CD4-positive, alpha-beta memory T cell (primary cell): ENCODE measurements at places on chromosomes 13 and 19.

DNA sequence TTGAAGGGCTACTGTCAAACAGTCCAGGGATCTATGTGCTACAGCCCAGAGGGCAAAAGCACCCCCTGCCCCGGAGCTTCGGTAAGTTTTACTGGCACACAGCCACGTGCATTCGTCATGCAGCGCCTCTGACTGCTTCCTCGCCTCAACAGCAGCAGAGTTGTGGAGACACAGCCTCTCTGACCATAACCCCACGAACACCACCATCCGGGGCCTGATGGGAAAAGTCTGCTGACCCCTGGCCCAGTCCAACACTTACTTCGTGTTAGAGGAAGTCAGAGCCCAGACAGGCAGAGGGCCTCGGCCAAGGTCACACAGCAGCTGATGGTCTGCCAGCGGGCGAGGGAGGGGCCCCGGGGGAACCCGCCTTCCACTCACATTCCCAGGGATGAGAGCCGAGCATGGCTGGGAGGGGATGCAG lies 5.1 kb downstream of the CBARP start:
- no peak for DNase-seq

GRCh38 chr13:21124852-21125251 lies 51.5 kb downstream of the SKA3 start:
- DNase-seq = no peak

DNA sequence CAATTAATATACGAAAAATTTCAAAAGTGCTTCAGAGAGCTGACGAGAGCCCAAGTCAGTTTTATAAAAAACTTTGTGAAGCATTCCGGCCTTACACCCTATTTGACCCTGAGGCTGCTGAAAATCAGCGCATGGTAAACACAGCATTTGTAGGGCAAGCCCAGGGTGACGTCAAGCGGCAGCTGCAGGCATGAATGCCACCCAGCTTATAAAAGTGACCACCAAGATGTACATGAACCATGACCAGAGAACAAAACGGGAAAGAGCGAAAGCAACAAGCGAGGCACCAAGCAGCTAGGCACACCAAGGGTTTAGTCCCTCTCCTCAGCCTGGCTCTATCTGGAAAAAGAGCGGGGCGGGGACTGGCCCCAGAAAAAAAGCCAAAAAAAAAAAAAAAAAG lies 6.0 kb downstream of the SIGLEC11 start:
- no peak for DNase-seq

GRCh38 chr19:993361-993830 lies 6.8 kb upstream of the GRIN3B start:
- DNase-seq = no peak

DNA sequence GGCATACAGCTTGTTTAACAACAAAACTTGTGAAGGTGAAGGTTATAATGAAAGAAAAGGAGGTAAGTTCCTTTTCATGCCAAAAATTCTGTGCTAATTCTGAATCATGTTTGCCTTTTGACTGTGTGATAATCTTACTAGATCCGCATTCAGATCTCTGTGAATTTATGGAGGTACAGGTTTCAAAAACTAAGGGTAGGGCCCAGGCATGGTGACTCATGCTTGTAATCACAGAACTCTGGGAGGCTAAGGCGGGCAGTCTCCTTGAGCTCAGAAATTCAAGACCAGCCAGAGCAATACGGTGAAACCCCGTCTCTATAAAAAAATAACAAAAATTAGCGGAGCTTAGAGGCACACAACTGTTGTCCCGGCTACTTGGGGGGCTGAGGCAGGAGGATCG lies 45.9 kb downstream of the PCDH9 start:
- DNase-seq = no peak

- DNase-seq = no peak
Observed at GRCh38 chr19:5436948-5437306, 18.3 kb upstream of the ZNRF4 start.
